ENCODE measurements at places on chromosomes 3 and 15.

DNA sequence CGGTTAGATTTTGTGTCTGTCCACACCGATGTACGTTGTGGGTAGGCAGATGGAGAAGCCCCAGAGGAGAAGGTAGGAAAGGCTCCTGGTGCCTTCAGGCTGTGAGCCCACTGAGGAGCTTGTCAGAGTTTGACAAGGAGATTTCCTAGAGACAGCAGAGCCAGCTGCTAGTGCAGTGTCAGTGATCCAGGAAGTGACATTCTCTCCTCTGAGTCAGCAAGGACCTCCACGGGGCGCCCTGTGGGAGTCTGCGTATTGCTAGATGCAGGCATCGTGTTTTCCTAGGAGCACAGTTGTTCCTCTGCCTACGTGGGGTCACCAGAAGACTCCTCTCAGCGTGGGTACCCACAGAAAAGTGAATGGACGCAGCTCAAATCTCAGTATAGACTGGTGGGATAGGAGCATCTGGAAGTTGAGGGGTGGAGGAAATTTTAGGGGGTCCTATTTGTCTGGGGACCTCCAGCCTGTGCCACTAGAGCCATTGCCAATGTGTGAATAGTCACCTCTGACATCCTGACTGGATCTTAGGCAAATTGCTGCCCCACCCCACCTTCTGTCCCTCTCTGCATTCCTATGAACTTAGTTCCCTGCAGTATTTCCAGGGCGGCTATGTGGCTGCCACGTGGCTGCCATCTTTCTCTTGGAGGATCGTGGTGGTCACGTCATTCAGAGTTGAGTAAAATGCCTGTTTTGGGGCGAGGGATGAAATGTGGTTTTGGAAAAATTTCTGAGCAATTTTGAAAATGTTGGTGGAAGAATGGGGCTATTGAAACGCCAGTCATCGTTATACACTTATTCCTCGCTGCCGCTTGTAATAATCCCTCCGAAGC lies 84.8 kb upstream of the KLHL25 start:
- DNase-seq: no peak

DNA sequence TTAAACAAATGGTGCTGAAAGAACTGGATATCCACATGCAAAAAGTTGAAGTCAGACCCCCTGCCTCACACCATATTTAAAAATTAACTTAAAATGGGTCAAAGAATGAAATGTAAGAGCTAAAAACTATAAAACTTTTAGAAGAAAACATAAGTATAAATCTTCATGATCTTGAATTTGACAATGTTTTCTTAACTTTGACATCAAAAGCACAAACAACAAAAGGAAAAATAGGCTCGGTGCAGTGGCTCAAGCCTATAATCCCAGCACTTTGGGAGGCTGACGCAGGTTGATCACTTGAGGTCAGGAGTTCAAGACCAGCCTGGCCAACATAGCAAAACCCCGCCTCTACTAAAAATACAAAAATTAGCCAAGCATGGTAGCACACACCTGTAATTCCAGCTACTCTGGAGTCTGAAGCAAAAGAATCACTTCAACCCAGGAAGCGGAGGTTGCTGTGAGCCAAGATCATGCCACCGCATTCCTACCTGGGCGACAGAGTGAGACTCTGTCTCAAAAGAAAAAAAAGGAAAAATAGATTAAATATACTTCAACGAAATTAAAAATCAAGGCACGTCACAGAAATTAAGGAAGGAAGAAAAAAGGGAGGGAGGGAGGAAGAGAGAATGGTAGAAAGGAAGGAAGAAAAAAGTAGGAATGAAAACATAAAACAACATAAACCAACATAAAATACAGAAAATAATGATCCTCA lies 1.5 kb downstream of the RAB27A start:
- DNase-seq: no peak

- DNase-seq: no peak
These were observed 24.2 kb downstream of the HDAC11 start for GRCh38 chr3:13504161-13504831.

- no peak for DNase-seq
These were observed 7.6 kb upstream of the NIPA1 start for GRCh38 chr15:22778796-22779195.

DNA sequence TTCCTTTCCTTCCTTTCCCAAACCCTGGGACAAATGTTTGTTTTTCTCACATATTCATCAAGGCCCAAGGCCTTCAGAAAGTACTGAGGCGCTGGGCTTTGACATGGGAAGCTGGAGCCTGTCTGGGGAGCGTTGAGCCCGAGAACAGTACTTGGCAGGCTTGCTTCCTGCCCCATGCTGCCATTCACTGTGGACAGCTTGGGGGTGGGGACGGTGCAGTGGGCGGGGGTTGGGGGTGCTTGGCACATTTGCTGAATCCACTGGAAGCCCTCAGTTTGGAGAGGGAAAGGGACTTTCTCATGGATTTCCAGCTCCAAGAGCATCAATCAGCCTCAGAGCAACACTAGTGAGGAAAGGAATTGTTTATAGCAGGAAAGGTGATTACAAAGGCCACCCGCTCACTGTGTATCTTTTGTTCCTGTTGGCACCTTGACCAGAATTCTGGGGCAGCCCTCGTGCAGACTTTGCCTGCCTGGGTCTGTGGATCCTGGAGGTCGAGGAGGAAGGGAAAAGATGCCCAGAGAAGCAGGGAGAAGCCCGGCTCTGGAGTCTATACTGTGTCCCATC lies 199.8 kb upstream of the RGMA start:
- DNase-seq: no peak

DNA sequence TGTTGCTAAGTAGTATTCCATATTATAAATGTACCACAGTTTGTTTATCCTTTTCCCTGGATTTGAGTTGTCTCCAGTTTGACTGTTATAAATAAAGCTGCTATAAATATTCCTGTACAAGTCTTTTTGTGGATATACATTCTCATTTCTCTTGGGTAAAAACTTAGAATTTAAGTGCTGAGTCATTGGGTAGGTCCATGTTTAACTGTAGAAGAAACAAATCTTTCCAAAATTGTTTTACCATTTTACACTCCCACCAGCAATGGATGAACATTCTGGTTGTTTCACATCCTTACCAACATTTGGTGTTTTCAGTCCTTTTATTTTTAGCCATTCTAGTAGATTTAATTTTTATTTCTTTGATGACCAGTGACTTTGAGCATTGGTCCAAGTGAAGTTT lies 74.0 kb upstream of the TNFAIP8L3 start:
- no peak for DNase-seq

GRCh38 chr3:101495552-101495951 lies 17.5 kb downstream of the SENP7 start:
- DNase-seq: no peak

GRCh38 chr3:185931777-185932612 lies 5.8 kb downstream of the TRA2B start:
- no peak for DNase-seq

DNA sequence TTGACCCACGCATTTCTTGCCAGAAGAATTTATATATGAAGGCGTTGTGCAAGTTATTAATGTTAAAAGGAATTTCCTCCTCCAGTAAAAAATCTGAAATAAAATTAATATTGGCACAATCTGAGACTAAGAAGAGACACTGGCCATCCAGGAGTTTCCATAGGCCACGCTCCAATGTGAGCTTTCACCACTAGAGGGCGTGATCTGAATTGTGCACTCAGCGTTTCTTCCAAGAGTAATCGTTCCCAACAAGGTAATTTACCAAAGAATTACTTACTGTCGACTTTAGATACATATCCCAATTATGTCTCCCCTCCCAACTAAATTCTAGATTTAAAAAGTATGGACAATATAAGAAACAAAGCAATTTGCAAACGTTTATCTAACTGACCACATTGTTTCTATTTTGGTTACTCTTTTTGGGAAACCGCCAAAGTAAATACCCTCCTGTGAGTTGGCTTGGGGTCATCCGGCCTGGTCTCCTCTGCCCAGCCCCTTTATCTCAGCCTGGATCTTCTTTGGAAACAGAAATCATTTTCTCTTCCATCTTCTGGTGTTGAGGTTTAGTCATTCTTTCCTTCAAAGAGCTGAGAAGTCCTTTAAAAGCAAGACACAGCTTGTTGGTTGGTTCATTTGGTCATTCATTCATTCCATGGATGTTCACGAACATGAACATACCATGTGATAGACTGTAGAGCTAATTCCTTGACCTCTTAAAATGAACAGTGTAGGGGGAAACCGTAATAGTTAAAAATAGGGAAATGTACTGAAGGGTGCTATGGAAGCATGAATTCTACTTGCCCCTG lies 26.2 kb downstream of the POLR2M start:
- DNase-seq: no peak

DNA sequence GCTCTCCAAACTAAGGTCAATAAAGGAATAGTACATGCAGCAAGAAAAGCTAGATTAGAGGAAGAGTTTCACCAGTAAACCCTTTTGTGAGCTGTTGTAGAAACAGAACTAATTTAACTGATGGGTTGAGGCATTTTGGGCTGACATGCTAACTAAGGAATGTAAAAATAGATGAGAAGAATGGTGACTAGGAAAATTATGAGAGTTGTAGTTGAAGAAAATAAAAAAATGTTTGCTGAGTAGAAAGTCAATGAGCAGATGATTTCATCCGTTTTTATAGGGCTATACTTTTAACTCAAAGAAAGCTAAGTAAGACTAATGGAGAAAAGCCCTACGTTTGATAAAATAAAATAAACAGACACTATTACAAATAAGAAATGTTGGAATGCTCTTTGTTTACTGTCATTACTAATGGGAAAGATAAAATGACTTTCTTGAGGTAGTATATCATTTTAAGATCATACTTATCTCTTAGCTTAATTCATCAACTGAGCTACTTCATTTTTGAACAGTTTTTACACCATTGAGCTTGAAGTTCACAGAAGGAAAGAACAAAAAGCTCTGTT lies 209.4 kb upstream of the DPH6 start:
- DNase-seq: peak; percentile 37

DNA sequence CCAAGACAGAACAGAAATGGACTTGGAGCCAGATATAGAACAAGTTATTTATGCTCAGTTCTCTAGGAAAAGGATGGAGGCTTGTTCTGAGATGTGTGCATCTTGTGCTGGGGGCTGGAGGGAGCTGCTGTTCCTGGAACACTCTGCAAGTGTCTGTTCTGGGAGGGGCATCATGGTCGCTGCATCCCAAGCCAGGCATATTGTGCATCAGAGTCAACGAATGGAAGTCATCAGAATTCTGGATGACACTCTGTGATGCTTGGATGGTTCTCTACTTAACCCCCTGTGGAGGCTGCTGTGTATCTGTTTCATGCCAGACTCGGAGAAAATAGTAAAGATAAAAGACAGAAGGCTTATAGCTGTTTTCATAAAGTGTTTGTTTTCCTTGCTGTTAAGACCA lies 34.7 kb downstream of the RPL22L1 start:
- DNase-seq: no peak

GRCh38 chr15:49901996-49902684 lies 216.9 kb downstream of the ATP8B4 start:
- DNase-seq: peak; percentile 54

GRCh38 chr3:29720665-29721064 lies 439.8 kb downstream of the RBMS3 start:
- no peak for DNase-seq

GRCh38 chr3:177893331-177893730 lies 642.9 kb upstream of the KCNMB2 start:
- no peak for DNase-seq

DNA sequence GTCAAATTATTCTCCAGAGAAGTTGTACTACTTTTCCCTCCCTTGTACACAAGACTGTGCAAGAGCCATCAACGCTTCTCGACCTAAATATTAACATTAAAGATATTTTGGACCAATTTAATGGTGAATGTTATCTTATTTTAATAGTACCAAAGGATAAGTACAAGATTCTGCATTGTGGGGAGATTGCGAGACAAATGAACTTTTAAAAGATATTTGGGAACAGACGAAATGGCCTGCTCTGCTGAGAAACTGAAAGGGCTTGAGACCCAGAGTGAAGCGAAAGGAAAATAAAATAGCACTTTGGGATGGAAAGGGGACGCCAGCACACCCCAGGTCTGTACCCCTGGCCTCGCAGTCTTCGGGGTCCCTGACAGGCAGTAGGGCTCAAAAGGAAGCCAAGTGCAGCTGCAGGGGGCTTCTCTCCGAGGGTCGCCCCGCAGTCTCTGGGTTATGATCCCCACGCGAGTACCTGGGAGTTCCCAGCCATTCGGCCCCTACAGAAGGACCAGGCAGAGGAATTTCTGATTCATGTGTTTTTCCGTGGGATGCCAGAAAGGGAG lies 97.6 kb upstream of the VGLL3 start:
- DNase-seq: no peak

DNA sequence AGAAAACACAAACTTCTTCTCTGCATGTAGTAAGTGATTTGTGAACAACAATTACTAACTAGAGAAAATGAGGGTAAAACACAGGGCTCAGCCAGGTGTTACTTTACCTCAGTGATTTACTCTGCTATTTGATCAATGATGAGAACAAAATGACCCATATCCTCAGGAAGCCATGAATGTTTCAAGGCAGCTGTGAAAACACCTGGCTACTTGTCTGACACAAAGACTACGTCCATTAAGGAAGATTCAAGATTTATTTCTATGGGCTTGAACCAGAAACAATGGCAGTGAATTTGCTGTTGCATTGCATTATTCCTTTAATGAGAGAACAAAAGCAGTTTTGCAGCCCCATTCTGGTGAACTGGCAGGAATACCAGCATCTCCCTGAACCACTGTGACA lies 374.6 kb upstream of the ARL6 start:
- DNase-seq: no peak

GRCh38 chr3:58986654-58987053 lies 63.2 kb downstream of the CFAP20DC start:
- no peak for DNase-seq

GRCh38 chr3:66039590-66039887 lies 821 bp upstream of the MAGI1 start:
- peak; percentile 45 for DNase-seq

DNA sequence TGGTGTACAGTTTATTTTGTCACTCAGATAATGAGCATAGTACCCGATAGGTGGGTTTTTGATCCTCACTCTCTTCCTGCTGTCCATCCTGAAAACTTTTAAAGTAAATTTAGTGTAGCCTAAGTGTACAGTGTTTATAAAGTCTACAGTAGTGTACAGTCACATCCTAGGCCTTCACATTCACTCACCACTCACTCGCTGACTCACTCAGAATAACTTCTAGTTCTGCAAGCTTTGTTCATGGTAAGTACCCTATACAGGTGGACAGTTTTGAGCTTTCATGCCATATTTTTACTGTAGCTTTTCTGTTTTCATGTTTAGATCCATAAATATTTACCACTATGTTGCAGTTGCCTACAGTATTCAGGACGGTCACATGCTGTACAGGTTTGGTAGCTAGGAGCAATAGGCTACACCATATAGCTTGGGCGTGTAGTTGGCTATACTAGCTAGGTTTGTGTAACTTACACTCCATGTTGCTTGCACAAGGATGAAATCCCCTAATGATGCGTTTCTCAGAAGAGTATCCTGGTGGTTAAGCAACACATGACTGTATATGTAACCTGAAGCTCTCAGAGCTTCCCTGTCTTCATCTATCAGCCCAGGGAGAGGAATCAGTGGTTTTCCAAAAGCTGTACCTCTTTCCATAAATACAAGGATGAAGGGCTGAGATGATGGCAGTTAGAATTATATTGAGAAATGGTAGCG lies 87.6 kb upstream of the SLC25A26 start:
- DNase-seq: no peak
